Renal cortical epithelial cell (primary cell): ENCODE measurements at places on chromosomes 4 and X.

DNA sequence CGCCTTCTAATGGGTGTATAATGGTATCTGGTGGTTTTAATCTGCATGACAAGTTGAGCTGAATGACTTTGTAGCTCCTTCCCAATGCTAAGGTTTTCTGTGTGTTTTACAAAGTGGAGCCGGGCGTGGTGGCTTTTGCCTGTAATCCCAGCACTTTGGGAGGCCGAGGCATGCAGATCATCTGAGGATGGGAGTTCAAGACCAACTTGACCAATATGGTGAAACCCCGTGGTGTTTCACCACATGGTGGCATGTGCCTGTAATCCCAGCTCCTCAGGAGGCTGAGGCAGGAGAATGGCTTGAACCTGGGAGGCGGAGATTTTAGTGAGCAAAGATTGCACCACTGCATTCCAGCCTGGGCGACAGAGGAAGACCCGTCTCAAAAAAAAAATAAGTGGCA, 28.9 kb downstream of the ARFIP1 start:
- DNase-seq, result no peak

- DNase-seq, result peak; percentile 38
Observed at GRCh38 chrX:105460376-105460775, 239.9 kb upstream of the TEX13A start.

- DNase-seq, result peak; percentile 23
Observed at GRCh38 chrX:9906919-9907318, 60.2 kb upstream of the CLDN34 start.

- no peak for DNase-seq
Observed at GRCh38 chrX:16458208-16458607, 191.8 kb upstream of the S100G start.

DNA sequence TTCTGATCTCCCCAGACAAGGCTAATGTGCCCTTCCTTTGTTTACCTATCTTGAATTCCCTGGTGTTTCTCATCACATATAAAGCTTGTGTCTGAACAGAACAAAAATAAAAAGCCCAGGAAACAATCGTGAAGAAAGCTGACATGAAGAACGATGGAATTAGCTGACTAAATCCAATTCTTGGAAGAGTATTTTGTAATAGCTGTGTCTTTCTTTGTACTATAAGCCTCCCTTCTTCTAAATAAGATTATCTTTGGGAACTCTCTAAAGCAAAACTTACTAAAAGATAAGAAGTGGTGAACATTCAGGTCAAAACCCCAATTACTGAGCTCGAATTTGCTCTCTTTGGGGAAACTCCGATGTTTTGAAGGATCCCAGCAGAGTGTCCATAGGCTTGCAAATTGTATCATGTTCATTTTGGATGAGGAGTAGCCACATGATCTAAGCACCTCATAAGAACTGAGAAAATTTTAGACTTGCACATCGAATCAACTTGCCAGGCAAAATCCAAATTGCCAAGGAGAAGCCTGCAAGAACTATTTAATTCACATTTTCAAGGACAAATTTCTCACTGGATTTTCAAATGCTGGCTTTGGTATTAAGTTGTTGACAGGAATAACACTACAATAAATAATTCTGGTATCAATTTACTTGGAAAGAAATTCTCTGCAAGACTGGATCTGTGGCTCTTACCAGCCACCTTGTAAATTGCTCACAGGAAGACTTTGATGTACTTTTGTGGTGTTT, 106.2 kb downstream of the LNX1 start:
- DNase-seq, result no peak

- DNase-seq, result no peak
Observed at GRCh38 chrX:110013968-110014367, 11.1 kb downstream of the TMEM164 start.

DNA sequence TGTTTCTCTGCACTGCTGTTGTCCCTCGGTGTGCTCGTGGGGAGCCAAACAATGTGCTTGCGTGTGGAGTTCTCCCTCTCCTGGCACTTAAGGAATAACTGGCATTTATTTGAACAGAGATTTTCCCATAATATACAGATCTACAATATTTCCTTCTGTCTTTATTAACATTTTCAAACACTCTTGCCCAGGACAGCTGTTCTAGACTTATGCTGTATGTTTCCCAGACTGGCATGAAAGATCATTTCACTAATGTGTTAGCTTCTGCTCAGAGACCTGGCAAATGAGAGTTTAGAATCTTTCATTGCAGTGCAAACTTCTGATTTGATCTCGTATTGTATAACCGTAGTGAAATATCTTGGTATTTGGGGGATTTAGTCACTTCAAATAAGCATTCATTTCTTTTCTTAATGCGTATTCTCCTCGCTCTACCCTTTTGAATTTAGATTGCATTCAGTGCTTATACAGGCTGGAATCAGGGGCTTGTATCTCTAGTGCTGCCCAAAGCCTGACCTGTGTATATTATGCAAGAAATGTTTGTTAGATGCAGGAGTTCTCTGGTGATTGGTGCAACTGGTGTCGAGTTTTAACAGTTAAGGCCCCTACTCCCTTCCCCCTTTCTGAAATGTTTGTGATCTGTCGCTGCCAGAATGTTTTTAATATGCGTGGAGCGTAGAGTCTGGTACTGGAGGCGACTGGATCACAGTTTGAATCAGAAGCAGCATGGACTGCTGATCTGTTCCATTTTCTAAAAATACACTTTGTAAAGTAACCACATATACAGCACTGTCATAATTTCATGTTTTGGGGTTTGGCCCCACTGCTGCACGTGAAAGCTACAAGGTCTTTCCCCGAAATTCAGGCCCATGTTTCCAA, 326.3 kb downstream of the ARHGAP10 start:
- DNase-seq, result no peak

DNA sequence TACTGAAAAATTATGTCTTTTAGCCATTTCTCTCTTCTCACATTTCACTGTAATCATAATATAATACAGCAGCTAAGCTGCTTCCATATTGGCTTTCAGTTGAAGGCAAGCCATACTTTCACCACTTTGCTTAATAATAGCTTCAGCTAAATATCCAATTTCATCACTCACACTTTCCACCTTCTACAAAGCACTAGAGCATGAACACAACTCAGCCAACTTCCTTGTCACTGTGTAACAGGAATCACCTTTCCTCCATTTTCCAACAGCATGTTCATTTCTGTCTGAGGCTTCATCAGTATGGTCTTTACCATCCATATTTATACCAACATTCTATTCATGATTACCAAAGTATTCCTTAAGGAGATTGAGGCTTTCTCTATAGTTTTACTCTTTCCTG, 219.8 kb upstream of the CTSO start:
- DNase-seq, result peak; percentile 53
